CD14-positive monocyte (primary cell): ENCODE measurements at places on chromosomes 6 and 20.

- DNase-seq = no peak
Measured at GRCh38 chr6:12083302-12083701, 71.2 kb downstream of the HIVEP1 start.

DNA sequence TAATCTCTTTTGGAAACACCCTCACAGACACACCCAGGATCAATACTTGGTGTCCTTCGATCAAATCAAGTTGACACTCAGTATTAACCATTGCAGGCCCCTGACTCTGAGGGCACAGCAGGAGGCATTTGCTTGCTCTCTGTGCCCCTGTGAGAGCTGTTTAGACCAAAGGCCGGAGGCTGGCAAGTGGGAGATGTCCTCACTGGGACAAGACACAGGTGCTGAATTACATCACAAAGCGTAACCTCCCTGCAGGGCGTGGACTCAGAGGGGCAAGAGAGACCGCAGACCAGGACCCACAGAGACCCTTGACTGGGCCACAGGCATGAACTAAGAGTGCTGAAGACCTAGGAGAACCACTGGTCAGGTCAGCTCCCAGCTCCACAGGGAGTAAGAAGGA is at the start of gene CST8:
Gene CST8, plus strand, starts transcription at position 301 of the 400 bp plus-strand sequence. CDS start 551 bp downstream, outside the sequence.
- DNase-seq = no peak

DNA sequence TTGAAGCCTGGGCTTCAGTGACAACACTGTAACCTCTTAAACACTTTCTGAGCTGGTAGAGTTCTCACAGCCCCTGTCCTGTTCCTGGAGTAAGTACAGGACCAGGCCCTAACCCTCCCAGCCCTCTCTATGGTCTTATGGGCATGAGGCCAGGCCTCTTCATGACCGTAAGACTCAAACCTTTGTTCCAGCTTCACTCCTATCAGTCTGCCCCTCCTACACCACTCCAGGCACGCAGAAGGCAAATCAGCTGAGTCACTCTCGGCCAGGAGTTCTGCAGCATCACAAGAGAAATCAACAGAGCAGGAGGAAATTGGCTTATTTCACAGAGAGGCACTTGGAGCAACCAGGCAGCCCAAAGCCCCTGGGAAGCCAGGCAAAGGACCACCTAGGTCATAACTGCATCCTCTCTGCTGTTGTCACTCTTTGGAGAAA is 25.3 kb upstream of the CHD6 start:
- peak; percentile 14 for DNase-seq

DNA sequence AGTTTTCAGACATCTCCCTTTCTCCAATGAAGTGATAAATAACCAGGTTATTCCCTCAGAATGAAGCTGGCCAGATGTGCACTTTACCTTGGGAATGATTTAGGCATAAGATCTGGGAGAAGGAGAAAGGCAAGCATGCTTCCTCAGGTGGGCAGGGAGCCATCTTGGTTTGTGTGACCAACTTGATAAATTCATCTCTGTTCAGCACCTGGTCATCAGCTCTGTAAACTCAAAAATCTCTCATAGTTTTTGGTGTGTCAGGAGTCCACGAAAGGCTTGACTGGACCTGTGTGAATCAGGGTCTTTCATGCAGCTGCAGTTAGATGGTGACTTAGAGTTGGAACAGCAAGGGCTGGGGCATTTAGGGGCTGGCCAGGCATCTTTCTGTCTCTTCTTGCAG is 24.5 kb downstream of the ENPP1 start:
- DNase-seq = no peak

GRCh38 chr6:48429610-48430009 is 318.6 kb upstream of the PTCHD4 start:
- no peak for DNase-seq

DNA sequence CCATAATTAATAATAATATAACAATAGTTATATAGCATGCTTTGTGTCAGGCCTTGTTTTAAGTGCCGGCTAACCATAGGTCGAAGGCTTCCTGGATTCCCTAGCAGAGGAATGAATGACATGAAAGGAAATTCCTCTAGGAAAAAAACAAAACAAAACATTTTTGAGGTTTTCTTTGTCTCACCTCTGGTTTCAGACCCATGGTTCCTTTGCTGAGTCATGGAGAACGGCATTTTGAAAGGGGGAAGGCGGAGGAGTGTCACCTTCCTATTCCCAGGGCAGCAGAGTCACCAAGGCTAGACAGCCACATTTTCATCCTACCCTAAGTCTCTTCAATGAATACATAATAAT is 25.3 kb upstream of the CCND3 start:
- DNase-seq = no peak

GRCh38 chr6:141475259-141475658 is 657.5 kb upstream of the GJE1 start:
- no peak for DNase-seq

DNA sequence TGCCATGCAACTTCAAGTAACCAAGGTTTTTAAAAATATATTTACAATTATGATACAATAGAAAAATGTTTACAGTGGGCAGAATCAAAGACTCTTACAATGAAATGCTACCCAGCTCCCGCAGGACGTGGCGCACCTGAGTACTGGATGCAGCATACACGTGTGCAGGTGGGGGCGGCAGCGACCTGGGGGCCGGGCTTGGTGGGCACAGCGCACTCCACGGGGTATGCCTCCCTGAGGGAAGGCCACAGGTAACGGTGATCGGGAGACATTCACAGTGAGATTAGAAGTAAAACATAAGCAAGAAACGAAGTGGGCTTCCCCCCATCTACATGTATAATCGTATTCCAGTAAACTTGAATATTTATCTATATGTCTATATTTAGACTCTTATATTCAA is 54.2 kb downstream of the WDR27 start:
- no peak for DNase-seq

- DNase-seq = no peak
Measured at GRCh38 chr20:1118004-1118335, 432 bp upstream of the PSMF1 start.

GRCh38 chr6:31490115-31490873 is 7.7 kb upstream of the MICB start:
- no peak for DNase-seq

DNA sequence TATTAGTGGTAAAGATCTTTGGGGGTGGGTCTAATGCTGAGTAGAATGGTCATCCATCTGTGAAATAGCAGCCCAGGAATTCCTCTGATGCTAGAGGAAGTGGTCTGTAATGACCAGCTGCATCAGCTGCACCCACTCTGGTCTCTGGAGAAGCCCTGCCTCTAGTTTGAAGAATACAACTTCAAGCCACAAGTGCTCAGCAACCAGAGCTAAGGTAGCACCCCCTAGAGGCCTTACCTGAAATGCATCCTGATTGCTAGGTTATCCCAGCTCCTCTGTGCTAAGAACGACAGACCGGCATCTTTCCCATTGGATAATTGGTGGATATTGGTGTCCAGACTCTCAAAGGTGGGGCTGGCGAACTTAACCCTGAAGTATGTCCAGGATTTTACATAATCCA is 58.2 kb downstream of the DNAH8 start:
- no peak for DNase-seq

- no peak for DNase-seq
Measured at GRCh38 chr6:7176208-7176607, 68.4 kb downstream of the RREB1 start.

DNA sequence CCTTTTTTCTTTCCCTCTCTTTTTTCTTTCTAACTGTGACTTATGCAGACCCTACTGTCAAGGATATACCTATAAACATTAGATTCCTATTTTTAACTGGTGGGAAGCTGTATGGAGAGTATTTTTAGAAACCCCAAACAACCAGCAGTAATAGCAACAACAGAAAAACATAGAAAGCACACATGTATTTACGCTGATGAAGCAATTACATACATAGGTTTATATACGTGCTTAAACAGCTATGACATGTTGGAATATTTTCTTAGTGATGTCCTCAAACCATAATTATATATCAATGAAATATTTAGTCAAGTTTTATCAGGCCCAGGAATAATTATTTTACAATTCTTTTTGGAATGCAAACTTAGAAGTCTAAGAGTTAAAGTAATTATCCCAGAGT is 294.3 kb upstream of the SOX4 start:
- no peak for DNase-seq

DNA sequence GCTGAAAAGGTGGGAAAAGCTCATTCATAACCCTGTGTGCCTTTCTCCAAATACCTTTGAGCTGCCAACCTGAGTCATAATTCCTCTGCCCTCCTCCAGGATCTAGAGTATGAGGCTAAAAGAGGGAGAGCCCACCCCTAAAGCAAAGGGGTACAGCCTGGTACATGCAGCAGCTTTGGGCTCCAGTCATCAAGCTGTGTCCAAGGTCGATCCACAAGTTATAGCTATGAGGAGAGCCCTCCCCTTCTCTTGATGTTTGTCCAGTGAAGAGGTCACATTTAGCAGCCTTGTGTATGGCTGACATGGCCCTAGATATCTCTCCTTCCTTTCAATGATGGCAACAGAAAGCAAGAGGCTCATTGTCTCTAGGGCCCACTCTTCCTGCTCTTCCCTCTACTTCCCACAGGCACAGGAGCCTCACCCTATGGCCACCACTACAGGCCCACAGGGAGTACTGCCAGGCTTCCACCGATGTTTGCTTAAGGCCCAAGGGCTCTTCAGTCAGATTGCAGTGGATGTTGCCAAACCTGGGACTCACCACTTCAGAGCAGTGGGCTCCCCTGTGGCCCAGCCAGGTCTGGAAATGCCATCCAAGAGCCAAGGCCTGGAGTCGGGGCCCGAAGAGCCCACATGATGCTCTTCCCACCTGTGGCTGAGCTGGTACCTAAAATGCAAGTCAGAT is 176.8 kb downstream of the CD83 start:
- DNase-seq = no peak

- peak; percentile 51 for DNase-seq
Measured at GRCh38 chr6:44386929-44387345, 569 bp upstream of the CDC5L start.

DNA sequence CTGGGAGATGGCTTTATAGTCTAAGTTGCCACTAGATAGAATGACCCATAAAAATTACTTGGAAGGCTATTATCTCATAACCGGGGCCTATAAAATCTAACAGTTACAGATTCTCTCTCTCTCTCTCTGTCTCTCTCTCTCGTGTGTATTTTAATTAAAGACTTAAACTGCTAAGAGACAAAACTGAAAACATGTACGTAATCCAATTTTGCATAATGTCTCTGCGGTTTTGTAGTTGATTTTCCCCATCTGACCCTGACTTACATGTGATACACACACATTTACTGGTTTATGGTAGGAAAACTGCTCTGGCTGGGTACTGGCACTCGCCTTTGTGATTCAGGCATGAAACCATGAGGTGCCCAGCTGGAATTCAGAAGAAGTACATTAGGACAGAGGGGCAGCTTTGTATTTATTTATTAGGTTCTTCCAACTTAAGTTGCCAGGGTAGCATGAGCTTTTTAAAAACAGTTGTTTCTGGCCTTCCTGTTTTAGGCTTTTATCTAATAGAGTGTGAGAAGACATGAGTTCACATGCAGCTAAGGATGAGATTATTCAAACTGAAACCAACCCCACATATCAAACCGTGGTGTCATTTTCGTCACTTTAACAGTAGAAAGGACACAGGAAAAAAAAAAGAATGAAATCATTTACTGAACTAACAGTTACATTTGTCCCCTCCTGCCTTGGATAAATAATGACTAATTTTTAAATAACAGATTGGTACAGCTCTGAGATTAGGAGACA is 182.5 kb downstream of the GMPR start:
- no peak for DNase-seq

DNA sequence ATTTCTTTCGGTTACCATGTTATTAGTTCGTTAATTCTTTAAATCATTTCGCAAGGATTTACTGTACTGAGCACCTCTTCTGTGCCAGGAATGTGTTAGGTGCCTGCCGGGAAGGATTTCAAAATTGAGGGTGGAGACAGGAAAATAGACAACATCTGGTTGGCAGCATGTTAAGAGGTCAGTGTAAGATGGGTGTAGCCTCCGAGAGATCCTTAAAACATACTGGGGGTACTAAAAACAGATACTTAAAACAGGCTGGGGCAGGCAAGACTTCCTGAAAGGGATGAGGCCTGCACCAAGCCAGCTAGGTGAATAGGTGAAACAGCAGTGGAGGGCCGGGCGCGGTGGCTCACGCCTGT is 178.0 kb upstream of the SGK1 start:
- no peak for DNase-seq

- DNase-seq = no peak
Measured at GRCh38 chr20:1898482-1899240, 3.5 kb downstream of the SIRPA start.

DNA sequence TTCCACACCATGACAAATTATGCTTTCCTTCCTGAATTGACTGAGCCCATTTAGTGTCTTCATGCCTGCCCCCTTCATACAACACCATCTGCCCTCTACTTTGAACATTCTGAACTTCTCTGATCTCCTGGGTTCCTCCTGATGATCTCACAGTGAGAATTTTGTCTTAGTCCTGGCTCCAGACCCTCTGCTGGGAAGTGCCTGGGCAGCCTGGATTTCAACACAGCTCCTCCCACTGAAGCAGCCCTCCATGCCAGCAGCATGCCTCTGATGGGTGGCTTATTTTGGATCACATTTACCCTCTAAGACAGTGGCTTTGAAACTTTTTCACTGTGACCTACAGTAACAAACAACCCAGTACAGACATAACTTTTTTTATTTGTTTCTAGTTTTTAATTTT is 41.5 kb downstream of the DSE start:
- no peak for DNase-seq

DNA sequence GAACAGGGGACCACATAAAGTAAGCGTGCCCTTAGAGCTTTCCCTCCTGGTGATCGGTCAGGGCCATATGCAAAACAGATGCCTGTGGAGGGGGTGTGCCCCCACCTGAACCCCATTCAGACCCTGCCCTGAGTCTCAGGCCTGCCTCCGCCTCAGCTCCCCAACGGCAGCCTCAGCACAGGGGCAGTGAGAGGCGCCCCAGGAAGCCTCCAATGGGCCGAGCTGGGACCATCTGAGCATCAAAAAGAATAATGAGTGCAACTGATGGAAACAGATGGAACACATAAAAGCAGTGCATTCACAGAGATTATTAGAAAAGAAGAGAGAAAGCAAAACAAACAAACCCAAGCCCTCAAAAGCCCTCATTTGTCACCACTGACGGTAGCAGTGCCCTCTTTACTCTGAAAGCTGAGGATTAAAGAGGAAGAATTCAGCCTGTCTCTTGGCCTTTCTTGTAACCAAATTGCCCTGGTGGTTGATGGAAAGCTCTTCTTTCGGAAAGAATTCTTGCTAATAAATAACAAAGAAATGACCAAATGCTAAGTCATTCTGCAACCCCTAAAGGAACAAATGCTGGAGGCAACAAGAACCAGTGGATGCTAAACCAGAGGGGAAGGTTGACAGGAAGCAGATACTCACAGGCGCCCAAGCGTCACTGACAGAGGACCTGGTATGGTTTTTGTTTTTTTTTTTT is 6.8 kb downstream of the ADISSP start:
- no peak for DNase-seq

- no peak for DNase-seq
Measured at GRCh38 chr6:159777240-159777904, 12.0 kb downstream of the TCP1 start.
